ENCODE measurements at places on chromosomes 16 and 17.

DNA sequence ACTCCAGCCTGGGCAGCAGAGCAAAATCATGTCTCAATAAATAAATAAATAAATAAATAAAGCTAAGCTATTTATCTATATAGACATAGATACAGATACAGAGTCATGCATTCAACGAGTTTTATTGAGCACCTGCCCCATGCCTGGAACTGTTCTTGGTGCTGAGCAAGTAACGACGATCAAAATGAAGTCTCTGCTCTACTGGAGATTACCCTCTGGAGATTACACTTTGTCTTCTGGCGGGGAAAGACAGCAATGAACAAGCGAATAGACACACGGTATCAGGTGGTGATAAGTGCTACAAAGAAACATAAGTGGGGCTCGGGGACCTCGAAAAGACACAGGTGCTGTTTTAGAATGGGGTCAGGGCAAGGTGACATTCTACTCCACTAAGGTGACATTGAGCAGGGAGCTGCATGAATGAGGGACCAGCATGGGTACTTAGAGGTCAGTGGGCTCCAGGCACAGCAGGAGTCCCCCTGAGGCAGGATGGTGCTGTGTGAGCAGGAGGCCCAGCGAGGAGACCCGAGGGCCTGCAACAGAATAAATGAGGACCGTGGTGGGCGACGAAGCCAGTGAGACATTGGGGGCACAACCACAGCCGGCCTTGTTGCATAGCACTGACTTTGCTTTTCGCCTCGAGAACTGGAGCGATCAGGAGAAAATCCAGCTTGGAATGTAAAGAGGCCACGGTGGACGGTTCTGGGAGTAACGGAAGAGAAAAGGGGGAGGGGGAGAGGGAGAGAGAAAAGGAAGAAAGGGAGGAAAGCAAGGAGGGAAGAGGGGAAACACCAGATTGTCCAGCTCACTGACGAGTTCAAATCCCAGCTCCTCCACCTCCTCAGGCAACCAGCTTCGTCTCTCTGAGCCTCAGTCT lies 42.4 kb upstream of the MEAK7 start:
- no peak for DNase-seq

DNA sequence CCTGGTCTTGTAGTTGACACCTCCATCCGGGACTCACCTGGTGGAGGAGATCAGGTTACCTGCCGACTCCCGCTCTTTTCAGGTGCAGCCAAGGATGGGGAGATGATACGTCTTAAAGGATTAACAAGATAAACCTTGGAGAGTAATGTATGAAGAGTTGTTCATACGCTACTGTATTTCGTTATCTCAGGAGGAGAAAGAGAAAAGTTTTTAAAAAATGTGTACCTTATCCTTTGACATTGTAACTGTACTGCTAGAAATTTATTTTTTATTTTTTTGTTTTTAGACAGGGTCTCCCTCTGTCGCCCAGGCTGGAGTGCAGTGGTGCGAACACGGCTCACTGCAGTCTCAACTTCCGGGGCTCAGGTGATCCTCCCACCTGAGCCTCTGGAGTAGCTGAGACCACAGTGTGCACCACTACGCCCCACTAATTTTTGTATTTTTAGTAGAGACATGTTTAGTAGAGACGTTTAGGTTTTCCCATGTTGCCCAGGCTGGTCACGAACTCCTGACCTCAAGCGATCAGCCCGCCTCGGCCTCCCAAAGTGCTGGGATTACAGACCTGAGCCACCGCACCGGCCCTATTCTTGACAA lies 764 bp upstream of the SMURF2 start:
- DNase-seq: no peak

GRCh38 chr16:59699786-59700185 lies 965.7 kb upstream of the GOT2 start:
- no peak for DNase-seq

DNA sequence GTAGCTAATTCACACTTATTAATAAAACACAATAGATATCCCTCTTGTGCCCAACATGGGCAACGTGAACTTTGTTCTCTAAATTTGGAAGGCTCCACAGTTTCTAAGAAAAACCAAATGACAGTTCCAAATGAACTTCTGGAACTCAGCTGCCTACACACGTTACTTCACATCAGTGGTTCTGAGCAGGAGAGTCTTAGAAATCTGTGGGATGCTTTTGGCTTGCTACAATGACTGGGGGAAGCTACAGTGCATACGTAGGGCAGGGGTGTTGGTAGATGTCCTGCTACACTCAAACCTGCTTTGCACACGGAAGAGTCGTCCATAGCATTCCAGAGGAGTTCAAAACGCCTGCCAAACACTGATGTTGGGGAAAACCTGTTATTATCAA lies 8.0 kb downstream of the TXNDC11 start:
- DNase-seq: no peak

DNA sequence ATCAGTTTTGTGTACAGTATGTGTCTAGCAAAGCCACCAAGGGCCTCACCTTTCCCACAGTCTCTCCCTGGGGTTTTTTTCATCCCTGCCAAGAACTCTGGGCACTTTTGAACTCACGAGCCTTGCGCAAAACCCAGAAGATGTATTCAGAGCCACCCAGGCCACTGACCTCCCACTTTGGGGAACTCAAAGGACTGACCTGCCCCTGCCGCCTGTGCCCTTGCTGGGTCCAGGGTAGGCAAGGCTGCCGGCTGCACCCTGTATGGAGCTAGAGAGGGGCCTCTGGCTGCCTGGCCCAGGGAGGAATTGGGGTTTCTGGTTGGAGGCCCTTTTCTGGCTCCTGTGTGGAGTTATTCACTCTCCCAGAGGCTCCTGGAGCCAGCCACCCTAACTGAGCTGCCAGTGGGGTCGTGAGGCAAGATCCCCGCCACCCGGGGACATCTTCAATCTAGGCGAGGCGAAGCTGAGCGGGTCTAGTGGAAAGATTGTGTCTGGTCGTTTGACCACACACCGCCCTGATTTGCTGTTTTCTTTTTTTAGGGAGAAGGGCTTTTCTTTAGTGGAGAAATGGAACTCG lies 1.9 kb downstream of the CDK5R1 start:
- DNase-seq: no peak

DNA sequence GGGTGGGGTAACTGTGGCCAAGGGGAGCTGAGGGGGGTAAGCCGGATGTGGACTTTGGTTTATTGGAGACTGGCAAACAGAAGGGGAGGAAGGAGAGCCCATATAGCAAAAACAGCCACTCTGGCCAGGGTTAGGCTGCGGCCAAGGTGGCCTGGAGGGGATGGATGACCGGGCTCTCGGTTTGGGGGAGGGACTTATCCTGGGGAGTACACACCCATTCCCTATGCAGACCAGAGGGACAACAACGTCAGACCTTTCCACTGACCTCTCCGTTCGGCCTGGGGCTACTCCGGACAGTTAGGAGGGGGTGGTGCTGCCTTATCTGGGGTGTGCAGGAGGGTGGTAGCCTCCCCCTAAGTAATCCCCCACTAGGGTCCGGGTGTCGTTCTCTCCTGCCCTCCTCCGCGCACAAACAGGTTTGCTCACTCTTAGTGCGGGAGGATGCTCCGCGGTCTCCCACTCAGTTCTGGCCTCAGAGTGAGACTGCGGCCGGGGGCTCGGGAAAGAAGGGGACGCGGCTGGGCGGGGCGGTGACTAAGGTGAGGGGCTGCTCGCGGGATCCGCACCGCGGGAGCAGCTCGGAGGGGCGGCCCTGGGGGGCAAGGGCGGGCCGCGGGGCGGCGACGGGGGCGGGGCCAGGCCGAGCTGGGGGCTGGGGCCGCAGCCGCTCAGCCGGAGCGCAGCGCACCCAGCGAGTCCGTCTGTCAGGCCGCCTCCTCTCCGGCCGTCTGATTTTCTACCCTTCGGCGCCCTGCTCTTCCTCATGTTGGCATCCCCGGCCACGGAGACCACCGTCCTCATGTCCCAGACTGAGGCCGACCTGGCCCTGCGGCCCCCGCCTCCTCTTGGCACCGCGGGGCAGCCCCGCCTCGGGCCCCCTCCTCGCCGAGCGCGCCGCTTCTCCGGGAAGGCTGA lies at the start of gene WNK4:
Gene WNK4 (plus strand): TSS at position 675 of the 915 bp plus-strand sequence. CDS start 89 bp downstream, at position 764.
- DNase-seq: no peak

- no peak for DNase-seq
Measured at GRCh38 chr17:73621685-73622084, 22.6 kb downstream of the SDK2 start.

Measured in SK-N-MC (cell line).